Right forelimb (tissue), 1 donor: ENCODE measurements at places on chromosomes 13 and 19.

- DNase-seq: no peak
Measured at GRCh38 chr13:39403106-39403505, 199.9 kb downstream of the LHFPL6 start.

DNA sequence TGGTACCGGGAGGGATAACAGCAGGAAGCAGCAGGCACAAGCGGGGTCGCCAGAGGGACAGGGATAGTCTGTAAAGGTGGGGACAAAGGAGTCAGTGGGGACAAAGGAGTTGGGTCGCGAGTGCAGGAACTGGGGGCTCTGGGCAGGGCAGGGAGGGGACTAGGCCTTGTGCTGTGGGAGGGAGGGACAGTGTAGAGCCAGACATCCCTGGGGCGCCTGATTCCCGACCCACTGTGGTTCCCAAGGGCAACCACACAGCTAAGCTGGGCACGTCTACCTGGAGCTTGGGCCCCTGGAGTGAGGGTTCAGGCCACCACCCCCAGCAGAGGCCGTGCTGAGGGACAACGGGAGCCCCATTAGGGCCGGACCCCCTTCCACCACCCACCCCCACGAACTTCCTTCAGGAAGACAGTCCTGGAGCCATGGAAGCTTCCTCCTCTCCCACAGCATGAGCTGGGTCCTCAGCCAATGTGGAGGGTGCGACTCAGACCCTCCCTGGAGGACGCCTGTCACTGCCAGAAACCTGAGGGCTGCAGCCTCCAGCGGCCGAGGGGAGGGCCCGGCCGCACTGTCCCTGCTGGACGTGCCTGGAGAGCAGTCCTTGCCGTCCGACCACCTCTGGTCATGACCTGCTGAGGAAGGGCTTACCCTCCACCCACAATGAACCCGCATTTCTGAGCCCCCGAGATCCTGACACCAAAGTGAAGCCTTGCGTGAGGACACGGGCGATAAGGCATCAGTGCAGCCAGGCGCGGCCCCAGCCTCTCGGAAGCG is 77.9 kb downstream of the SPACA7 start:
- DNase-seq: no peak

DNA sequence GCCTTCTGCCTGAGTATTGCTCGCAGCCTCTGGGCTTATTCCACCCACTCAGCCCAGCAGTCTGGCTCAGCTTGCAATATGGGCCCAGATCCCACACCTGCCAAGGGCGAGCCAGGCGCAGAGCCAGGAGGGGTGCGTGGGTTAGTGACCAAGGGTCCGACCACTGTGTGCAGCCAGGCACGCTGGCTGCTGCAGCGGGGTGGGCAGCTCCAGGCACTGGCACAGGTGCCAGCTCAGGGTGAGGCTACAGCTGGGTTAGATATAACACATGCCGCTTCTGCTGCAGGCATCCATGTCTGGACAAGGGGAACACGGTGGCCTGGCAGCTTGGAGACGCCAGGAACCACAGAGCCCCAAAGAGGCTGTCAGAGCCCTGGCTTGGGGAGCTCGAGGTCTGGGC is 12.6 kb upstream of the URAD start:
- DNase-seq: no peak

DNA sequence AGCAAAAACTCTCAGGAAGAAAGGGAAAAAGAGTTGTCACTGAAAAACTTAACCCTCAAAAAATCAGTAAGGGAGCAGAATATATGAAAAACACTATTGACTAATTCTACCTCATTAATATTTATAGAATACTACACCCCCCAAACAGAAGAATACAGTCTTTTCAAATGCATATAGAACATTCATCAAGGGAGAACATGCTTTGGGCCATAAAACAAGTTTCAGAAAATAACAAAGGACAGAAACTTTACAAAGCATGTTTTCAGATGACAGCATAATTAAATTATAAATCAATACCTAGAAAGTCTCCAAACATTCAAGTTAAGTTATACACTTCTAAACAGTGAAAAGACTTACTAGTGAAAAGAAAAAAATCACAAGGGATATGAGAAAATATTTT is 30.5 kb downstream of the SOHLH2 start:
- DNase-seq: no peak

GRCh38 chr19:42480335-42481095 is 37.8 kb upstream of the CXCL17 start:
- no peak for DNase-seq

DNA sequence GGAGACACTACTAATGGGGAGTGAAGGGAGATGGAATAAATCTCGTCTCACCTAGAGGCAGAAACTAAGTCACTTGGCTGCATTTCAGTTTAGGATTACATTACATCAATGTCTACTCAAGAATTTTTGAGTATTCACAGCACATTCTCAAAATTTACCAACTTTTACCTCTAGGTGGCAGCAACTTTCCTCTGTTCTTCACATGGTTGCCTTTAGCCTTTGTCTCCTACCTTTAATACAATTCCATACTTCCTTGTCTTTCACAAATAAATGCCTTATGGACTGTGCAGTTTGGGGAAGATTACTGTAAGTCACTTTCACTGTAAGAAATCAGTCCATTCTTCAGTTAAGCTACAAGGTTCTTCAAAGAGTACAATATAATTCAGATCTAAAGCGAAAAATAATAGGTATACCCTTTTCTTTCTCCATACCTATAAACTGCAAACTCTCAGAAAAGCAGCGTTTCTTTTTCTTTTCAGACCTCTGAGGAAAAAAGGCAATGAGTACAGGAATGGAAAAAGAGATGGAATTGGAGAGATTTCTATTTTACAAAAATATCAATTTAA is 379.4 kb downstream of the KLF12 start:
- DNase-seq: no peak

DNA sequence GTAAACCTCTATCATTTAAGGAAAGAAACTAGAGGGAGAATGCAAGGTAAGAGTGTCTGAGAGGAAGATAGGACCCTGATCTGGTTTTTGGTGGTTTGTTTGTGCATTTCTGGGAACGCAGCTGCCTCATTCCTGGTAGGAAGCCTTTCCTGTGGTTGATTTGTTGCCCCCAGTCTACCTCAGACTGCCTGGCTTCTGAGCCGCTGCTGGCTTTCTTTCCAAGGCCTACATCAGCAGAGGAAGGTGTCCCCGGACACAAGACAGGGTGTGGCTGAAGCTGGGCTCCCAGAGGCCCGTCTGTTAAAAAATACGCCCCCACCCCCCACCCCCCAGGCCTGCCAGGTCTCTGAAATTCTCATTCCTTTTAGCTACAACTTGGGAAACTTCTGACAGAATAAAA is 42.6 kb downstream of the C13orf42 start:
- DNase-seq: no peak

- DNase-seq: no peak
Measured at GRCh38 chr19:15643387-15643786, 2.7 kb downstream of the CYP4F3 start.

GRCh38 chr19:21704320-21704719 is 63.1 kb downstream of the ZNF100 start:
- DNase-seq: no peak

DNA sequence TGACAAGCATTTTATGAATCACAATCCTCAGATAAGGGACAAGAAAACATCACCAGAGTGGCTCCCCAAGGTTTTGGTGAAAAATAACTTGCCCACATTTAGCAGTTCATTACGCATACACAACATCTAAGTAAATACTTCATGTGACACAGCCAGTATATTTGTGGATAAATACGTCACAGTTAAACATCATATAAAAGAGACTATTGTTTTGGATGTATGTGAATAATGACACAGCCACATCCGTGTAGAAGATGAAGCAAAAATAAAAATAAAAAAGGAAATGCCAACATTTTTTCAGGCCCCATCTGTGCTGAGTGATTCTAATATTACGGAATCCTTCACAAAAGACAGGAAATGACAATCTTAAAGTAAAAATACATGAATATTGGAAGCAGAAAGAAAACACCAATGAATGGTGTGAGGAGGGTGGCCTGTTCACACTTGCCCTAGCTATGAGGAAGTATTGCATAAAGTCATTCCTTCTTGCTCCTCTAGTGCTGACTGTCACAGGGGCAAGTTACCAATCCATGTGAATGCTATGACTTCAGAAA is 457.1 kb downstream of the KLF12 start:
- no peak for DNase-seq

- DNase-seq: no peak
Measured at GRCh38 chr19:35168196-35168595, 13.7 kb downstream of the FXYD5 start.

- DNase-seq: no peak
Measured at GRCh38 chr19:5153601-5154128, 184.8 kb downstream of the KDM4B start.

DNA sequence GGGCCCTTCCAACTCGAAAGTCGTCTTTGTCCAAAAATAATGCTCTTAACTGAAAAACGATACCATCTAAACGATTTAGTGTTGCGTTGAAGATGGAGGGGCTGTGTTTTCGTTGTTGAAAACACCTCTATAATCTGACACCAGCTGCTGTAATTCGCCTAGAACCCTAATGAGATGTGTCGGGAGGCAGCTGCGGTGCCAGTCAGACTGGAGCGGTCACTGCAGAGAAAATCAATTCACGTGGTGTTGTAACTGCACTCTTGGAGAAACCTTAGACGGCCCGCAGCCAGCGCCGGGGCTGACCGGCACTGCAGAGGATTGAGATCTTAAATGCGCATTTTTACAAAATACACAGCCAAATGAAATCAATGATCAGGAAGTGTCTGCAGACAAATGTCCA is 339.1 kb downstream of the ZNF536 start:
- peak; percentile 53 for DNase-seq

DNA sequence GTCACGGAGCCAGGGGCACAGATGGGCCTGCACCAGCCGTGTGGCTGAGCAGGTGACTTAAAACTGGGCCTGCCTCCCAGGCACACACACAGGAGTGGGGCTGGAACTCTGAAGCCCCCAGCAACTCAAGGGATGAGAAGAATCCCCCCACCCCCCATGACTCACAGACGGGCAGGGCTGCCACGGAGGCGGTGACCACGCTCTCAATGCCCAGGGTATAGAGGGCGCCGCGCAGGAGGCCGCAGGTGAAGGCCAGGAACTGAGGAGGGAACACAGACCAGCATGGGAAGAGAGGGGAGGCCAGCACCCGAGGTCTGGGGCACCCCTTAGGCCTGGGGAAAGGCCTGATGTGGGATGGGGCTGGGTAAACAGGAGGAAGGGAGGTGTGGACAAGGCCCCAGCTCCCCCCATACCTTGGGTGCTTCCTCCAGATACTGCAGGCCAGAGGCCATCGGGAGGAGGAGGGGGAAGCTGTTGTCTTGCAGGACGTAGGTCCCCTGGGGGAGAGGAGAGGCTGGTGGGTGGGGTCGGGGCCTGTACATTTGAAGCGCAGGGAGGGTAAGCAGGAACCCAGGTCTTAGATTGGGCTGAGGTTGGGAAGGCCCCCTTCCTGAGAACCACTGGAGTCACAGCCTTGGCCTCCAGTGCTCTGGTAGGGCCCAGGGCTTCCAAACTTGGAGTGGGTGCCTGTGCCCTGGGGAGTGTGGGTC is 3.1 kb upstream of the NKPD1 start:
- DNase-seq: no peak

DNA sequence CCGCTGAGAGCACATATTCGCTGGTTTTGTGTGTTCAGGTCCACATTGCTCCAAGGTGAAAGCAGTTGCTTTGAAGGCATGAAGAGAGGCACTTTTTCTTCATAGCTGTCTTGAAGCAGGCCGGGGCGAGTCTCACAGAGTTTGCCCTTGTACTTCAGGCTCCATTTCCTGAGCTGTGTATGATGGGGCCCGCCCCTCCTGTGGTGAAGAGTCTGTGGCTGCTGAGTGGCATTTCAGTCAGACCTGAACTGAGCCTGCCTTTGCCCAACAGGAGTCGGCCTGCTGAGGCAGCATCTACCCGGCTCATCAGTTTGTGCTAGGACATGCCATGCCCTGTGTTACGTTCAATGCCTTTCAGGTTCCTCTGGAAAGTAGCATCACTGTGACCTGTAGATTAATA is 44.4 kb upstream of the C1QTNF9 start:
- no peak for DNase-seq

DNA sequence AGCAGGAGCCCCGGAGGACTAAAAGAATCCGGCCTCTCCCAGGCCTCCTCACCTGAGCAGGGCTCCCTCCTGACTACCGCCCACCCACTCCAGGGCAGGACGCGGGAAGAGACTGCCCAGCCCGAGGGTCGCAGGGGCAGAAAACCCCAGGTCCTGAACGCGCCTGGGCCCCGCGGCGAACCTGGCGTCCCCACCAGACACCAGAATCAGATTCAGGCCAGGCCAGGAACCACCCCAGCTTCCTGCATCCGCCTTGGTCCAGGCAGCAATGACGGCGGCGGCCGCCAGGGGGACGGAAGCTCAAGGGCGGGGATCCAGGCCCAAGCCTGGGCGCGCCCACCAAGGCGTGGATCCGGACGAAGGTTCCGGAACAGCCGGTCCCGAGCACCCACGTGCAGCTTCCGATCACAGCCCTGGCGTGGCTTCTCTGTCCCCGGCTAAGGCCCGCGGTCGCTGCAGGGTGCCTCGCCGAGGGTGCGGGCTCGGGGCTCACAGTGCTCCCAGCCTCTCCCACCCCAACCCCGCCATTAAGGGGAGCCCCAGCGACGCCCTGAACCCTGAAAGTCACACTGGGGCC is 3.6 kb downstream of the LGALS7 start:
- DNase-seq: peak; percentile 90

GRCh38 chr13:41610404-41610803 is 153.1 kb downstream of the RGCC start:
- no peak for DNase-seq

DNA sequence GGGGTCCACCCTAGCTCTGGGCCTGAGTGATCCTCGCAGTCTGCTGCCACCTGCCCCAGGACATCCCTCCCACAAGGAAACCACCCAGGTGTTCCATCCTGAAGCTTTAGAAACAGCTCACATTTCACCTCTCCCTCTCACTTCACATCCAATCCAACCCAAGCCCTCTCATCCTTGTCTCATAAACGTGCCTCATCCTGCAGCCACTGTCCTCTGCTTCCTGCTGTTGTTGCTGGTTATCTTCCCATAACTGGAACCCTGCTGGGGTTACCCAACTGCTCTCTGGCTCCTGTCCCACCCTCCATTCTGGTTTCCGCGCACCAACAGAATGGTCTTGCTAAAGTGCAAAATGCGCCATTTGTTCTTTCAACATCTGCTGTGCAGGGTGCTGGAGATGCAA is 59.7 kb upstream of the MTIF3 start:
- DNase-seq: no peak

GRCh38 chr19:40284501-40285352 is at the start of gene AKT2:
TSS of gene AKT2 (minus strand) at chr19:40285345. CDS start at chr19:40265267, 20,078 bp downstream.
- DNase-seq: peak; percentile 69

- DNase-seq: no peak
Measured at GRCh38 chr19:4144666-4145249, 8.7 kb upstream of the CREB3L3 start.

GRCh38 chr13:112994781-112995355 is 25.9 kb downstream of the MCF2L start:
- DNase-seq: no peak

DNA sequence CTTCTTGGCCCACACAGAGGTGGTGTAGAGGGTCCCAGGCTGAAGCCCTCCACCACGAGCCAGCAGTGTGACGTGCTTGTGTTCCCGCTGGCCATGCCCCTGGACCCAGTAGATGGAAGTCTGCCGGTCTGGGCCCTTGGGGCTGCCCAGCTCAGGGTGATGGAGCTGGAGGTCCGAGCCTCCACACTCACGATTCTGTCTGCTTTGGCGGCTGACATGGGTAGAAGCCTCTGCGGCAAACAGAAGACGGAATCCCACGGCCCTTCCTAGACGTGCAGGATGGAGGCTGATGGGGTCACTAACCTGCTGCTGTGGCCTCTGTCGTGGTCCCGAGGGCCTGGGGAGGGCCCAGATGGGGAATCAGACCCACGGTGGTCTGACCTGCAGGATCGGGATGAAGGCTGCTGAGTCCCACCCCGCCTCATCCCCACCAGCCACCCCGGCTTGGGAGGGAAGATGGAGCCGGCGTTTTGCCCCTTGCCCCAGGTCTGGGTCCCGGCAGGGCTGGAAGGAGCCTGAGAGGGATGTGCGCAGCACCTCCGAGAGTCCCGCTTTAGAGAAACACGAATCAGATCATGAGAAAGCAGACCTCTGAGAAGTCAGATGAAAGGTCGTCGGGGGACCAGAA is 4.4 kb downstream of the TMEM86B start:
- no peak for DNase-seq
